Cardiac fibroblast (primary cell): ENCODE measurements at places on chromosomes 2 and 18.

- DNase-seq = peak; percentile 97
Measured at GRCh38 chr18:48728204-48728833, 189.5 kb downstream of the CTIF start.

DNA sequence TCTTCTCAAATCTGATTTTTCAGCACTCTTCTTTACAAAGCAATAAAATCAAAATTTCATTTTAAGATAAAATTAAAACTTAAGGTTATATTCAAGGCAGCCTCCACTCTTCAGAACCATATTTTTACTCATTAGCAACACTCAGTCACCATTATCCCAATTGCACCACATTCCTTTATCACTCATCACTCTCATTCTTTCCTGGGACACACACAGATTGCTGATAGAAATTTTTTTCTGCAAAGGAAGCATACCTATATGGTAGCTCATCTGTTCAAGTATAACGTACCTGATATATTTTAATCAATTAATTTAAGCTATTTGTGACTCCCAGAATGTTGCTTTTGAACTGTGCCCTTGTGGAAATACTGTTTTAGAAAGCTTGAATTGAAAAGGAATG, 1559.3 kb upstream of the ZEB2 start:
- DNase-seq = no peak

GRCh38 chr2:237674731-237675276, 47.4 kb downstream of the LRRFIP1 start:
- DNase-seq = peak; percentile 94

DNA sequence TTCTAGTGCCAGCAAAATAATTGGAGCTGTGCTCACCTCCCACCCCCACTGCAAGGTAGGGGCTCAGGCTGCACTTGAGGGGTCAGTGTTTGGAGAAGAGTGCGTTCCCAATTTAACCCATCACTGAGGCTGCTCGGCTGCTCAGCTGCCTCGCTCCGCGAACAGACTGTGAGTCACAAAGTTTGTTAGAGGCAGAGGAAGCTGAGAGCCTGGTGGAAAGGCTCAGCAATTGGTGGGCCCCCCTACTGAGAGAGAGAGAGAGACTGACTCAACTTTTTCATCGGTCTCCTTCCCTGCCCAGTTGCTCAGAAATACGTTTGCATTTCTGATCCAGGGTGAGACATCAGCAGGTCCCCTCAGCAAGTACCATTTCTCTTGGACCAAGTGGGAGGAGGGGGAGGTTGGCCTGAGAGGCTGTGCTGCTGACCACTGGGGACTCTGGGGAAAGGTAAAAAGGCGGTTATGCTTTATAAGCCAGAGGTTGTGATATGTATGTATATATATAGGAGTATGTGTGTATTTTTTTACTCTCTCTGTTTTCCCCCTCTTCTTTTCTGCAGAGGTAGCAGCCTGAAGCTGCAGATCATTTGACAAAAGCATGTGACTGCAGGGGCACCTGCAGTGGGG, 1.5 kb downstream of the EFR3B start:
- DNase-seq = peak; percentile 78

- DNase-seq = peak; percentile 9
Measured at GRCh38 chr18:35770376-35771014, 189.0 kb downstream of the GALNT1 start.

DNA sequence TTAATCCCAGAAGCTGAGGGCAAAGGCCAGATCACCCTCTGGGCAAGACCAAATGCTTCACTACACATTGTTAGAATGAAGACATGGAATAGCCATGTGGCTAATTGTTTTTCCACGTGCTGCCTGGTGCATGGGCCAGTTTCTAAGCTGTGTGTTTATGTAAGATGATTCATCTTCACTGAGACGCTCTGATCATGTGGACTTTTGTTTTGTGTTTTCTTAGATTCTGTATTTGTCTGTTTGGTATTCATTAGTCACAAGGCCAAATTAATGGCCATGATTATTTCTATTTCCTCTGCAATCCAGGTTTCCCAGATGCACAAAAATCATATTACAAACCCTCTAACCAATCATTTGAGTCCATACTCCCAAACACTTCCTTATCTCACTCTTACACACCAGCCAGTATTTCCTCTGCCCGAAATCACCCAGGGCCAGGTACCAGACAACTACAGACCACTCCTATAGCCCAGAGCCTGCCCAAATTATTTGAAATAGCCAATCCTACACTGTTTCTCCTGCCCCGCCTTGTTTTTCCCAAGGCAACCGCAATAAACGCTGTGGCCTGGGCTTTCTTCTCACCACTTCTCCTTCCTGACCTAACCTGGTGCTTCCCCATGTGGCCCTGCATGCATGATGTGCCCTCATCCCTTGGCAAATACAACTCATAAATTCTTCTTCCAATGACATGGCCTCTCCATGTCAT, 94.2 kb upstream of the SP3 start:
- DNase-seq = no peak

GRCh38 chr2:168118733-168119514, 128.5 kb downstream of the STK39 start:
- DNase-seq = peak; percentile 89

- no peak for DNase-seq
Measured at GRCh38 chr2:39510140-39510539, 73.1 kb upstream of the MAP4K3 start.

- DNase-seq = no peak
Measured at GRCh38 chr18:48649231-48649630, 110.4 kb downstream of the CTIF start.

GRCh38 chr2:168033966-168034365, 213.4 kb downstream of the STK39 start:
- no peak for DNase-seq

DNA sequence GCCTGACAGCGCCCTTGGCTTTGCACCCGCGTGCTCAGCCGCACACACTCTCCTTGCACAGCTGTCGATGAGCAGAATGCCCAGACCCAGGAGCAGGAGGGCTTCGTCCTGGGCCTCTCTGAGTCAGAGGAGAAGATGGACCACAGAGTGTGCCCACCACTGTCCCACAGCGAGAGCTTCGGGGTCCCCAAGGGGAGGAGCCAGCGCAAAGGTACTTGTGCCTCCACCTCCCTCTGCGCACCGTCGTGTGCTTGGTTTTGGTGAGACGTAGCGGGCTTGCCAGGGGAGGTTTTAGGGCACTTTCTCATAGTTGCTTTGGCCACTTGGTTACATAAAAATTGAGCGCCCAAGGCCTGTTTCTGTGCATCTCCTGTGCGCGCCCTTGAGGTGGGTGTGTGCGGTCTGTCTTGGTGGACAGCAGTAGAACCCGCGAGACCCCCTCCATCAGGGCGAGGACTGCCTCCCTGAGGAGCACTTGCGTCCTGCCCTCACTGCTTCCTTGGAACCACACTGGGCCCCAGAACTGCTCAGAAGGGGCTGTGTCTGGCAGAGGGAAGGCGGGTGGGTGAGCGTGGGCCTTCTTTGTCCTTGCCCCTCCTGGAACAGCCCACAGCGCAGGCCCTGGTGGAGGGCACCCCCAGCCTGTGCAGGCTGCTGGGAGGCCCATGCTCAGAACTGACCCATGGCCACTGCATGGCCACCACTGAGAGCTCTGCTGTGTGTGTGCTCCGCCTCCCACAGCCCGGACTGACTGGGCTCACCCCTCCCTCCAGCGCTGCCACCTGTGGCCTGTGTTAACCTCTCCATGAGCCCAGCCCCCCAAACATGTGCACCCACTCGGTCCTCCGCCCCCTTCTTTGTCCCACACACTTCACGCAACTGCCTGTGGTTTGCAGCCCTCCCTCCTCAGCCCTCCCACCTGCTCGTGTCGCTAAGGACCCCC, 95.9 kb downstream of the DGKD start:
- DNase-seq = no peak

- DNase-seq = no peak
Measured at GRCh38 chr18:49514577-49514976, 27.5 kb upstream of the C18orf32 start.

- no peak for DNase-seq
Measured at GRCh38 chr18:23538001-23538400, 34.7 kb downstream of the RMC1 start.

- DNase-seq = no peak
Measured at GRCh38 chr2:160482673-160483072, 10.9 kb downstream of the RBMS1 start.

GRCh38 chr2:195486987-195487644, 169.9 kb upstream of the SLC39A10 start:
- peak; percentile 66 for DNase-seq

GRCh38 chr2:135174049-135174809, 122.1 kb downstream of the RAB3GAP1 start:
- DNase-seq = no peak
